ENCODE measurements at places on chromosomes 16 and 17. TPM values are rescaled to one million over a fixed set of nuclear protein-coding genes. Genes with fewer than 3 reads are reported as not detected.

- H3K27me3 ChIP-seq = no peaks in the 10 kb centered on the region
- peak overlapping the region; percentile 4 for H3K4me3 ChIP-seq
- DNase-seq = no peak
- H3K27ac ChIP-seq = peak overlapping the region; percentile 90
Observed at GRCh38 chr16:27114006-27114405, 47.3 kb downstream of the C16orf82 start.

- H3K4me3 ChIP-seq = no peak overlapping the region
- DNase-seq = no peak
- H3K27me3 ChIP-seq = no peaks in the 10 kb centered on the region
- H3K4me1 ChIP-seq = no peaks in the 10 kb centered on the region
- no peak overlapping the region for H3K27ac ChIP-seq
Observed at GRCh38 chr16:65441501-65441900, 319.6 kb upstream of the CDH11 start.

GRCh38 chr17:81120149-81120484 lies 45.2 kb upstream of the PVALEF start:
- no peak for DNase-seq
- no peaks in the 10 kb centered on the region for H3K36me3 ChIP-seq
- peaks cover 5% of the 10 kb centered on the region for H3K4me1 ChIP-seq
- H3K27ac ChIP-seq = no peak overlapping the region
- peaks cover 2% of the 10 kb centered on the region for H3K27me3 ChIP-seq

KRTAP4-9 gene
- not detected for total RNA-seq

- H3K27me3 ChIP-seq = peaks cover 7% of the 10 kb centered on the region
- no peak overlapping the region for H3K27ac ChIP-seq
- no peaks in the 10 kb centered on the region for H3K36me3 ChIP-seq
- no peak for DNase-seq
Observed at GRCh38 chr16:13977177-13977576, 57.2 kb downstream of the ERCC4 start.

DNA sequence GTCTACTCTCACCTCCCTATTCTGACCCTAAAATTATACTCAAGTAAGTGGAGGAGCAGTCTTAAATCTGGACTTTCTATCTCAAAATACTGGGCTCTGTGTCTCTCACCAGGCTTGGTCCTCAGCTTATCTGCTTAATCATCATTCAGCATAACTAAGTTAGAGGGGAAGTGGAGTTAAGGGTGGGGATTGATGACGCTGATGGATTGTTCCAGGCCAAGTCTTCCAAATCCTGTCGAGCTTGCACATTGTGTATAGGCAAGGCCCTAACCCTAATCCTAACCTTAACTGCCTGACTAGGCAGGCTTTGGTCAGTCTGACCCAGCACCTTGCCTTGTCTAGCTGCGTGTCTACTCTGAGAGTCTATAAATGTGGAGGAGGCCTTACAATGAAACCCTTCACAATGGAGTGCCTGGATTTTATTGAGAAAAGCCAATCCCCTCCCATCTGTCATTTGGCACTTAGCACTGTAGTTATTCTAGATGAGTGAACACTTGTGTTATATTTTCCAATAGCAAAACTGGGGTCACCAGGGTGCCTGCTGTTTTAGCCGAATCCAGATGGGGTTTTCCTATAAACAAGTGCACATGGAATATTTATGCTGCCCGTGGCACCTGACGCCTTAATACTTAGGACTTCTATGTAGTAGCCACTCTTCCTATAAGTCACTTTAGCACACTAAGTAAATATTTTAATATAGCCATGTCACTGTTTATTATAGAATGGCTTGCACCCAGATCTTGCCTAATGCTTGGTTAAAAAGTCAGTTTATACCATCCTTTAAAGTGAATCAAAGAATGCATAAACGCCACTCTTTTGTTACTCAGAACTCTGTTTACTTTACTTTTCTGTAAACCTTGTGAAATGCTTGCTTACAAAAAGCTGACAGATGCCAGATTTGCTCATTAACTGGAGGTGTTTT lies 193.2 kb upstream of the MYOCD start:
- H3K27ac ChIP-seq = no peak overlapping the region
- H3K36me3 ChIP-seq = no peaks in the 10 kb centered on the region
- DNase-seq = no peak
- no peaks in the 10 kb centered on the region for H3K4me1 ChIP-seq
- no peaks in the 10 kb centered on the region for H3K27me3 ChIP-seq

DNA sequence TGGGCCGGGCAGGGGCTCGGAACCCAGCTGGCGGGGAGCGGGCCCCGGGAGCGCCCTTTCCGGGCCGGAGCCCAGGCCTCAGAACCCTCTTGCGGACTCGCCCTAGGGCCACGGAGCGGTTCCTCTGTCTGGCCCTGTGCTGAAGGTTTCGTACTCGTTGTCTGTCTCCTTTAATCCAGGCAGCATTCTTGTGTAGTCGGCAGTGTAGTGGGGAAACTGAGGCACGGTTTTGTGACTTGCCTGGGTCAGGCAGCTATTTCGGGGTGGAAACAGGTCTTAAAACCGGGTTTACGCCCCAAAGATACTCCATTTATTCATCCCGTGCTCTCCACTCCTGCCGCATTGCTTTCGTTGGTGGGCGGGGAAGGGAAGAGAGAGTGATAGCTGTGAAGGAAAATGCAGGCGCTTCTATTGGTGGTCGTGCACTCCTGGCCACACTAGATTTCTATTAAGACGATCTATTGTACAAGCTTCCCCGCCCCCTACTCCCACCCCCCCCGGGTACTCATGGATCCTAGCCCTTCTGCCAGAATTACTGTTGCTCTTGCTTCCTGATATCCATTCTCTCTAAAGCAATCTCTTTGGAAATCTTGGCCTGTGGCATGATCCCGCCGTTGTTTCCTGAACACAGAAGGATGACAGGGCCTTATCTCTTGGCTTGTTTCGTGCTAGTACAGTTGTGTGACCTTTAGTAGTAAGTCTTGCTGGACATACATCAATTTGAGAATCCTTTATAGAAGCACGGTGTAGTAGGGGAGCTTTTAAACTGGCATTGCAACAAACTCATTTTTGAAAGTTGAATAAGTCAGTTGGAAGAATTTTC lies 751 bp downstream of the DCAF7 start:
- peak overlapping the region; percentile 99 for H3K4me3 ChIP-seq
- H3K4me1 ChIP-seq = peaks cover 64% of the 10 kb centered on the region
- no peaks in the 10 kb centered on the region for H3K27me3 ChIP-seq
- peaks cover 28% of the 10 kb centered on the region for H3K36me3 ChIP-seq

Measured in activated B cell treated with CpG ODN at 0.5 μM for 24 hours (primary cell).